Stimulated activated CD4-positive, alpha-beta T cell treated with anti-CD3 and anti-CD28 coated beads, TNF-alpha, amount 100 ng/mL, for 1 hour (primary cell): ENCODE measurements at places on chromosomes 5 and 9.

DNA sequence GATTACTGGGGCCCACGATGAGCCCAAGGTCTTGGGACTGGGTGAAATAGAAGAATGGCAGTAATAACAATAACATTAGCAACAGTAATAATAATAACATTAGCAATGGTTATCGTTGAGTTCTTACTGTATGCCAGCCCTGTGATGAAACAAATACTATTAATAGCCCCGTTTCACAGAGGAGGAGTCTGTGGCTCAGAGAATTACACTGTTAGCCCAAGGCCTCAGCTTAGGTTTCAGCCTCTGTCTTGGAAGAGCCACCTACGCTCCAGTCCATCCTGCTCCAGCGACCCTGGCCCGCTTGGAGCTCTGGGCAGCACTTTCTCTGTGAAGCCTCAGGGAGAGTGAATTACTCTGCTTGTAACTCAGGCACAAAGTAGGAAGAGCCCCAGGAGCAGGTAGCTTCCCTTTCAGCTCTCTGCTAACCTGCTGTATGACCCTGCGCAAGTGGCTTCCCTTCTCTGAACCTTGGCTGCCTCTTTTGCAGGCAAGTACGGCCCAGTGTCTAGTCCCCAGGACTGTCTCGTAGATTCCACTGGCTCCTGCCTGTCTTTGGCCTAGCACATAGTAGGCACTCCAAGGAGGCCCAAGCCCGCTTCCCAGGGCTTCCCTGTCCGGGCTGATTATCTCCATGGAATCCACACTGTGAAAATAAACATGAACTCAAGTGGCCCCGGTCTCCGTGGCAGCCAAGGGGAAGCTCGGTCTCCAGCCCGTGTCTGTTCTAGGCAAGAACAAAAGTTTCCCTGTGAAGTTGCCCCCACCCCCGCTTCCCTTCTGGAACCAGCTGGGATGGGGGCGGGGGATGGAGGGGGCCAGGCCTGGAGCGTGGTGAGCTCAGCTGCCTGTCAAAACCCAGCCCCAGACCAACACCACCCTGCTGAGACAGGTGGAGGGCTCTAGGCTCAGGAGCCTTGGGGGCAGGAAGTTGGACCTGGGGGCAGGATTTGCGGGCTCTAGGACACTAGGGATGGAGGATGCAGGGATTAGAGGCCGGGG is 26.2 kb upstream of the LMX1B start:
- DNase-seq, result no peak

DNA sequence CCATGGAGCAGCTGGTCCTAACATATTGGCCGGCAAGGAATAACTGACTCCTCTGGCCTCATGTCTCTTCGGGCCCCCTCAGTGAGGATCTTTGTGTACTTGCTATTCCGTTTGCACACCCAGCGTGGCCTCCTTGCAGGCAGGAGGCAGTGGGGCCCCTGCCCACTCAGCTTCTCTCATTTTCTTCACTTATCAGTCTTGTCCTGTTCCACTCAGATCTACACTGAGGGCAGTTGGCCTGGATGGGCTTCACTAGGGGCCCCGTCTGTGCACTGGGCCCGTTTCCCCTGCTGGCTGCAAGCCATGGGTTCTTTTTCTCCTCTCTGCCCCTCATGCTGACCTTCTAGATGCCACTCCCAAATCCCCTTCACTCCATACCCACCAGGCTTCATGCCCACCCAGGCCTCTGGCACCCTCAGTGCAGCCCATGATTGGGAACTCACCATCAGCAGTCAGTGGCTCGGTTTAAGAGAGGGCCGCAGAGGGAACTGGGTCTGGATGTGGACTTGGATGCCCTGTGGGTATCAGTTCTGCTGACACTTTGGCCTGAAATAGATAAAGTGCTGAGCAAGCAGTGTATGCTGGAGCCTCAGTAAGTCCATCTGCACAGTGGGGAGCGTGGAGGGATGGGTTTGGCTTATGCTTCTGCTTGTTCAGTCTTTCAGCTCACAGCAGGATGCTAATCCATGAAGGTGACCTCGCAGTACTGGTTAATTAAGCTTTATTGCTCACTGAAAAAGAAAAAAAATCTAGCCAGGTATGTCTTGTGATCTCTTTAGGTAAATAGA is 57.9 kb downstream of the ERBIN start:
- DNase-seq, result no peak

GRCh38 chr5:39073767-39074016 is 507 bp downstream of the RICTOR start:
- DNase-seq, result no peak

DNA sequence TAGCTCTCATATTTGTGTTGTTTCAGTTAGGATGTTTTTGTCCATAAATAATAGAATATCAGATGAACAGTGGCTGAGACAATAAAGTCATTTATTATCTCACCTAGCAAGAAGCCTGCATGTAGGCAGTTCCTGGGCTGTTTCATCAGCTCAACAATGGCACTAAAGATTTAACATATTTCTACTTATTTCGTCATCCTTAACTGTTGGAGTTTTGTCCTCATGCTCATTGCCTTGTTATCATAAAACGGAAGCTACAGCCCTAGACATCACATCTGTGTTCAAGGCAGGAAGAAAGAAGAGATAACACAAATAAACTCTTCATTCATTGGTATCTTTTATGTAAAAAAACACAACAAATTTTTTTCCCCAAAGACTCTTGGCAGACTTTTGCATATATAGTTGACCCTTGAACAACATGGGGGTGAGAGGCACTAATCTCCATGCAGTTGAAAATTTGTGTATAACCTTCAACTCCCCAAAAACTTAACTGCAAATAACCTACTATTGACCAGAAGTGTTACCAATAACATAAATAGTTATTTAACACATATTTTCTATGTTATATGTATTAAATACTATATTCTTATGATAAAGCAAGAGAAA is 277.2 kb upstream of the ADRA1B start:
- DNase-seq, result no peak

GRCh38 chr9:129898185-129898584 is 62.9 kb downstream of the USP20 start:
- DNase-seq, result no peak

GRCh38 chr9:133971121-133971951 is 20.8 kb downstream of the VAV2 start:
- no peak for DNase-seq

DNA sequence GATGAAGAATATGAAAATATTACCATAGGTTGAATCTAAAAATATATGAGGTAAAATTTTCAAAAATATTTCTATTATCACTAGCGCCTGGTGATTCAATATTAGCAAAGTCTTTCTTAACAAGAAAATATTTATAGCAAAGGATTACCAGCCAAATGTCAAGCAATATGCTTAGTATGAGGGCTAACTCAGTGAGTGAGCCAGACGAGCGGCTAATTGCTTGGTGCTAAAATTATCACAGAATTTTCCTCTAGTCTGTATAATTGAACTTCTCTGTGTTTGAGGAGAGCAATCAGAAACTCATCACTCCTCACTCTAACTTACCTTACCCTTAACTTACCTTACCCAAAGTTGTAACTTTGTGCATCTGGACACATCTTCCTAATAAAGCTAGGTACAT is 304.9 kb upstream of the PRR16 start:
- DNase-seq, result no peak

- DNase-seq, result no peak
Observed at GRCh38 chr5:108507631-108508030, 125.7 kb upstream of the FBXL17 start.

DNA sequence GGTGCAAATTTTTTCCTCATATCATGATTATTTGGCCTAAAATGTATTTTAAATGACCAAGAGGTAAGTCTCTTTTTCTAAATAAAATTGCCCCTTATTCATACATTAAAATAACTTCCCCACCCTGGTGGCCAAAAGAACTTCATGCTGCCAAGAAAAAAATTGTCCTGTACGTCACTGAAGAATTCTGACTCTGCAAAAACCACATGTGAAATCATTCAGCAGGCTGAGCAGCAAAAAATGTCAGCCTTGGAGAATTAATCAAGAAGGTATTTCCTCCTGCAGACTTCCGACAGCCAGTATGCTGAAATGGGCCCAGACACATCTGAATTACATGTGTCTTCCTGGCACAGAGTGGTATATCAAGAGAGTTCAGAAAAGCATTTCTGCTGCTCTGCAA is 94.6 kb upstream of the HMHB1 start:
- DNase-seq, result no peak

DNA sequence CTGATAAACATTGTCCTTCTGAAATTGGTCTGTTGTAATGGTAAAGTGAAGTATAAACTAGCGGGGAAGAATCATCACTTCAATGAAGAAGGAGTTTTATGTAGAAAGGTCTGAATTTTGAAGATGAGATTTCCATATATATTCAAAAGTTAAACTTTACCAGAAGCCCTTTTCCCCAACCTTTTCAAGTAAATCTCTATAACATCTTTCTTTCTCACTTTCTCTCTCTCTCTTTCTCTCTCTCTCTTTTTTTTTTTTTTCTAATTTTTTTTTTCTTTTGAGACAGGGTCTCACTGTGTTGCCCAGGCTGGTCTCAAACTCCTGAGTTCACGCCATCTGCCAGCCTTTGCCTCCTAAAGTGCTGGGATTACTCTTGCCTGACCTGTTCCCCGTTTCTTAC is 78.7 kb downstream of the NSD1 start:
- DNase-seq, result no peak

DNA sequence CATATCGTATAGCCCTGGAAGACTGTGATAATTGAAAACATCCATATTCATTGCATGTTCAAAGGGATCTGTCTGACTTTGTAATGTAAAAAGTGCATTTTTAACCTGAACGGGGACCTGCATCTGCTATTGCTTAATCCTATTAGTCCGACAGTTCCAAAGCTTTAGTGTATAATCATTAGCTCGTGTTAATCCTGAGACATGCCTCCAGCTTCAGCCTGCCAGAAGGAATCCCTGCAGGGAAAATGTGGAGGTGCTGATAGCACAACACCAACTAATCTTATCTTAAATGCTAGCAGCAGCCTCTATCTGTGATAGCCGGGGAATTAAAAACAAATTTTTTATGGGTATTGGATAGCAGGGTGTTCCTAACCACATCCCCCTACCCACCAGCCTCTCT is 495.2 kb downstream of the TLE4 start:
- DNase-seq, result no peak

- DNase-seq, result no peak
Observed at GRCh38 chr5:15124871-15125568, 253.4 kb upstream of the ANKH start.

DNA sequence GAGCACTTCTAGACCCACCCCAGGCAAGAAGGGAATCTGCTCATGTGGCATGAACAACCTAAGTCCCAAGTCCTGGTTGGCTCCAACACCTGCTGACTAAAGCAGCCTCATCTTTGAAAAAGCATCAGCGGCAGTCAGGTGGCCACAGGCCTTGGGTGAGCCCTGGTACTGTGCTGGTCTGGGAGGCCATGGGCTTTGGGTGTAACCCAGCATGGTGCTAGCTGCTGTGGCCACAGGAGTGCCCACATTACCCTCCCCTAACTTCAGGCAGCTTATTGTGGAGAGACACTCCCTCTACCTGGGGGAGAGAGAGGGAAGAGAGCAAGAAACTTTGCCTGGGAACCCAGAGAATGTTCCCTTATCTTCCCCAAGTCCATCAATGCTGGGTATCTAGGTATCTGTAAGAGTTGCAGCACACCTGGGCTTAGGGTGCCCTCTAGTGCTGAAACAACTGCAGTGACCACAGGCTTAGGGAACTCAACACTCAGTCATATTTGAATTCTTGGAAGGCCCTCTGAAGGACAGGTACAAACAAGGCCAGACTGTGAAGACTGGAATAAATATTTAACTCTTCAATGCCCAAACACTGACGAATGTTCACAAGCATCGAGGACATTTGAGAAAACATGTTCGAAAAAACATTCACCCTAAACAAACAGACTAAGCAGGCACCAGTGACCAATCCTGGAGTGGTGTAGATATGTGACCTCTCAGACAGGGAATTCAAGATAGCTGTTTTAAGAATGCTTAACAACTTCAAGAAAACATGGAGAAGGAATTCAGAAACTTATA is 69.9 kb upstream of the OR2K2 start:
- no peak for DNase-seq

DNA sequence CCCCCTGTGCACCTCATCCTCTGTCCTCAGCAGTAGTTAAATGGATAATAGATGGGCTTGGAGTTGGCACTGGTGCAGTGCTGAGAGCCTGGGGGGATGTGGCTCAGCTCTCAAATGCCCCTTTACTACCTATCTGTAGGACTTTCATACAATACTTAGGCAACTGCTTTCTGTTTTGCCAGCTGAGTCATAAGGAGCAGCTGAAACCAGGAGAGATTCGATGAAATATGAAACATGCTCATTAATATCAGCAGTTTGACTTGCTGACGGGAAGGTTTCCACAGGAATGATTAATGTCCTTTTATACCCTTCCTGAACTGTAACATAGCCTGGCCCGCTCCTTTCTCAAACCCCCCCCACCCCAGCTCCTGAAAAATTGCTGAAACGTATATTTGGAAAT is 142.6 kb downstream of the SAXO1 start:
- DNase-seq, result no peak

DNA sequence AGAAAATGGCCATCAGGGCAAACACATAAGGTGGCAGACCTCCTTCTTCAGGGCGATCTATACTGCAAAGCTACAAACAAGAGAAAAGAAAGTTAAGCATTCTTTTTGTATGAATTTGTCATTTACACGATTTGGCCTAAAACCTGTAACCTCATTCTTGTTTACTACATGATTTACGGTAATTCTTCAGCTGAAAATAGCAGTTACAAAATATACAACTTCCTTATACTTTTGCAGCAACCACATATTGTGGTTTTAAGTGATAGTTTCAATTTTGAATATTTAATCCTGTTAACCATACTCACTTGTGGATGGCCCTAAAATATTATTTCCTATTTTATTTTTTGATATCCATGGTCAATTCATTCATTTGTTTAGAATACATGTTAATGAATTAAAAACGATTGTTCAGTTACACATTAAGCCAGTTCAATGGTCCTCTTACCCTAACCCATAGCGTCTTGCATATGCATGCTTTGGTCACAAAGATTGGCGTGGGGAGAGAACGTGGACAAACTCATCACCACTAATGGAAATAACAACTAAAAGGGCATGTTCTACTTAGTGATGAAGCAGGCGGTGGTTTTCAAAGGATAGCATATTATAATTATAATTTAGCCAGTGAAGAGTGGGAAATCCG is 16.6 kb downstream of the TUT7 start:
- no peak for DNase-seq

DNA sequence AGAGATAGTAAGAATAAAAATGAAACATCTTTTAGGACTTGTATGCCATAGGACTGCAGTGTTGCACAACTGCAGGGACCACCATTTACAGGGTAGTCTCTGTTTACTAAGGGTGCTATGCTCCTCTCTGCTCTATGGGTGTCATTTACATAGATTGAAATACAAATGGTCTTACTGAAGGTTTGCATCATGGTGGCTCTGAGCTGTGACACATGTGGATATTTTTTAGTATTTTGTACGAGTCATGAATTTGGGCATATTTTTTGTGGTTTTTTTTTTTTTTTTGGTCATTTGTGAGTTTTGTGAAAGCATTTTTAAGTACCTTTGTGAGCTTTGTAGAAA is 47.4 kb downstream of the CSNK1G3 start:
- no peak for DNase-seq

GRCh38 chr9:130635721-130636647 is 28.4 kb upstream of the PRDM12 start:
- DNase-seq, result no peak
